Left renal cortex interstitium (tissue), 4 donors: ENCODE measurements at places on chromosomes 16 and 17. TPM values are rescaled to one million over a fixed set of nuclear protein-coding genes. Genes with fewer than 3 reads are reported as not detected.

- DNase-seq, result no peak
These were observed 44.7 kb downstream of the FOXK2 start for GRCh38 chr17:82564241-82564640.

GRCh38 chr16:15903960-15904359 lies 15.6 kb upstream of the CEP20 start:
- DNase-seq, result no peak

DNA sequence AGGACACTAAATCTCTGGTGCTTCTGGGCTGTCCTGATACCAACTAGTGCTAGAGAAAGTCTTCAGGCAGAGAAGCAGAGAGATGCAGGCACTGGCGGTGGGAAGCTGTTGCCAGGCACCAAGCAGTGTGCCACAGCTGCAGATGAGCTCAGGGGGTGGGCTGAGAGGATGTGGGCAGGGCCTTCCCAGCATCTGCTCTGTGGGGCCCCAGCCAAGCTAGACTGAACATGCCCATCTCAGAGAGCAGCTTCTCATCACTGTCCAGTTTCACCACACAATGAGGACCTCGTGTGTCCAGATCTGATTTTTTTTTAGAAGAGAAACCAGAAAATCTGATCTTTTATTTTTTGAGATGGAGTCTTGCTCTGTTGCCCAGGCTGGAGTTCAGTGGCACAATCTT lies 17.1 kb downstream of the PSKH1 start:
- no peak for DNase-seq

DNA sequence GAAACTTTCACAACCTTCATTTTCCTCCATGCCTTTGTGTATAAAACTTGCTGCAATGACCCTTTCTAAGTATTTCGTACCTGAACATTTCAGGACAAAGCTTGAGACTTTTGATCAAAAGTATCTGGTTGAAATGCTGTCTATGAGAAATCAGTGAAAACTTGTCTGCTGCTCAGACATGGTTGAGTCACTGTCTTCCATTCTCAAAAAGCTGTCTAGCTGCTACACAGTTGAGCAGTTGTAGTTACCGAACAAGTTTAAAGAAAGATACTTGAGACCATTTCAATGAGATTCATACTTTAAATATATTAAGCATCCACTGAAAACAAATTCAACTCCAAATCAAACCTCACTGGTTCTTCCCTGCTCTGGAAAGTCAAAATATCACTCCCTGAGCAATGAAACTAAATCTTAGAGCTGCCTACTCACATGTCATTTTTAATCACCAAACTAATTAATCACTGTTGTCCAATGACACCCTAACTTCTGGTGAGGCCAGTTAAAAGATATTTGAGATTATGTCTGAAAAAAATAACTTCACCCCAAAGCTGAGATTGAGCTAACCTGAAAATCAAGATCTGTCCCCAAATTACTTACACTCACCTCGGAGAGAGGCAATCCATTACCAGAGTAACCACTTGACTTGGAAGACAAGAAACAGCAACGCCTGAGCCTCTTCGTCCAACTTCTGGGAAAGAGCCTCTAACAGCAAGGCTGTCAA lies 488 bp downstream of the TMEM100 start:
- DNase-seq, result no peak

DNA sequence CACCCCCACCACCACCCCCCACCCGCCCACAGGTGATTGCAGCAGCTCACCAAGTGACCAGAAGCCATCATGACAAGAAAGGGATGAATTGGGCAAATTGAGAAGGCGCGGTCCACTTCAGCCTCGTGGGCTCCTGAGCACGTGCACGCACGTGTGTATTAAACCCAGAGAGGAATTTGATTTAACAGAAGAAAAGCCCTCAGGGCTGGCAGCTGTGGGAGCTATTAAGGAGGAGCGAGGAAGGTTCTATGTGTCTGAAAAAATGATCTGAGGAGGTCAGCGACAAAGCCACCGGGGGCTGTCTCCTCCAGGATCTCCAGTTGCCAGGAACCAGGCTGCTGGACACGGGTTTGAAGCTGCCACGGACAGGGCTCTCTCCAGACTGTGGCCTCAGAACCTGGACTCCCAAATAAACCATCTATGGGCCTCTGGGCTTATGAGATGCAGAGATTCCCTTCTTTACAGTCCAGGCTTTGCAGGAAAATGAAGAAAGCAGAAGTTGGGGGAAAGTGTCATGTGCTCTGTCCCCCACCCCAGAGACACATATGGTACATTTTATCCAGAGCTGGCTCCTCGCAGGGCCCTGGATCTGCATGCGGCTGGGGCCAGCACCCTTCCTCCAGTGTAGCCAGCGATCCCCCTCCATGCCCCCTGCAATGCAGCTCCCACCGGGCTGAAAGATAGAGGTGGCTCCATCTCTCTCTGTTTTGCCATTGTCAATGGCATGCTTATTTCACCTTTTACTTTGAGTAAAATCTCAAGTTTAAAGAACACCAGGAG lies 219.7 kb upstream of the RPL38 start:
- DNase-seq, result no peak

The TAT gene
- polyA plus RNA-seq, result 0.11 TPM
